ENCODE measurements at places on chromosomes 16 and 17.

- no peak for DNase-seq
Measured at GRCh38 chr16:78813661-78814311, 714.3 kb downstream of the WWOX start.

DNA sequence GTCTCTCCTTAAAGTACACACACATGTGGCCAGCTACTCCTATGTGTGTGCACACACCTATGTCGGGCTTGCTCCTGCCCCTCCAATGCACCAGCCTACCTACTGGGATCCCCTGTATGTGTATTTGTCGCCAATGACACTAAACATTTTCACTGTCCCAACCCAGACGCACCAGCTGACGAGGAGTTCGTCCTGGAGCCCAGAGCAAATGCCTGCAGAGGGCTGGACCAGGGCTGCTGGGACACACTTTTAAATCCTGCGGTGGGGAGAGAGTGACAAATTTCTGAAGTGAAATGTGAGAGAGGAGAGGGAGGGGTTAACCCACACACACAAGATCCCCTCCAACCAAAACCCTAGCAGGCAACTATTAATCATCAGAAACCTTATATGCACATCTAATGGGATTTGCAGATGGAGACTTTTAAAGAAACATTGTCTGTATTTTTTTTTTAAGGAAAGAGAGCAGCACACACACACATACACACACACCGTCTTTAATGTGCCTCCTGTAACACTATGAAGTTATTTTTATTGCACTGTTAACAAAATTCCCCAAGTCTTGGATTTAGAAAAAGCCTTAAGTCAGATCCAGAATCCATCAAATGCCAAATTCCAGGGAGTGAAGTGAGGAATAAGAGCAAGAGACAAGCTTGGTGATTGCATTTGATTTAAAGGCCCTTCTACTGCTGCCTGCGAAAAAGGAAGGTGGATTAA lies at the start of gene MEOX1:
Gene MEOX1 (minus strand): TSS at position 224 of the 714 bp plus-strand sequence. CDS start 388 bp downstream, outside the sequence.
- peak; percentile 21 for DNase-seq

DNA sequence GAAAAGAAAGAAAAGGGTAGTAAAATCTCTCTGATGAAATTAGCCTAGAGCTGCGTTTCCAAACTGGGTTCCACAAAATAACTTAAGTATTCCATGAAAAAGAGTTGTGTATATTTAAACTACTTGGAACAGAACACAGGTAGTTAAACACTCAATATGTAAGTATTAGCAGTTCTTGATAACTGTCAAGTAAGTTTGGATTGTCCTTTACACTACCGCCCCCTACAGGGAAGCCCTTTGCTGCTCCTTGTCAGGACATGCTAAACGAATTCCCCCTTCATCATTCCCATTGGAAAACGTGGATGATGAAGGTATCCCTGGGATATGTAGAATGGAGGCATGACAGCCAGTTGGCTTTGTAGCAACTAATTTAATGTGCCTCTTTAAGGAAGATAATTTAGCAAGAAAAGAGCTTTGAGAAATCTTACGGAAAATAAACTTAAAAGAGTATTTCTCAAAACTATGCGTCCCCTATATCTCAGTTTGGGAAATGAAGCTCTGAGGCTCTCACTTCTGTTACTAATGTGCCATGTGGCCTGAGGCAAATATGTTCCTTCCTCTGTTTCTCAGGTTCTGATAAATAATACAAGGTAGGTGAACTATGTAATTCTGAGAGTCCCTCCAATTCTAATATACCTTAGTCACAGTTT lies 18.8 kb downstream of the NCBP3 start:
- peak; percentile 31 for DNase-seq

DNA sequence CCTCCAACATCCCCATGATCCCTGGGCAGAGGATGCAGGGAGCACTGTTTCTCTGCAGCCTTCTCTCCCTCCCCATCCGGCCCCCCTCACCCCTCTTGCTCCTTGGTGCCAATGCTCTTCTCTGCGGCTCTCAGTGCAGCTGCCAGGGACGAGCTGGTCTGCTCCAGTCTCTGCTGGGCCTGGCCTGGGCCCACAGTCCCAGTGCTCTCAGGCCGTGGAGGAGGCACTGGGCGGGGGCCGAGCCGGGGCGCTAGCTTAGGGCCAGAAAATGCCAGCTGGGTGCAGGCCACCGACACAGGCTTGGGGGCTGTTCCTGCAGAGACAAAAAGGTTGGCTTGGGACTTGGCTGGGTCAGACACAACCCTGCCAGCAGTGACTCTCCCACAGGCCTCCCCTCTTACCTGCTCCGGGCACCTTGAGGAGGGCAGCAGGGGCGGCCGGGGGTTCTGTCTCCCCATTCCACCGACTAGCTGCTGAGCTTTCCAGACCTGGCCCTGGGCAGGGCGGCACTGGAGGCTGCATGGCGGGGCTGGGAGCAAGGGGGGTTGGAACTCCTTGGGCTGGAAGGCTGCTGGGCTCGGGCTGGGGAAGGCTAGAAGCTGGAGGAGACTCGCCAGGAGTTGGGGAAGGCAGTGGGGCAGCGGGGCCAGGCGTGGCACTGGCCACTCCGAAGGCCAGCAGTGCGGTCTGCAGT lies 13.8 kb downstream of the CASKIN2 start:
- DNase-seq = no peak

- no peak for DNase-seq
Measured at GRCh38 chr16:64282181-64282580, 839.7 kb downstream of the CDH11 start.

DNA sequence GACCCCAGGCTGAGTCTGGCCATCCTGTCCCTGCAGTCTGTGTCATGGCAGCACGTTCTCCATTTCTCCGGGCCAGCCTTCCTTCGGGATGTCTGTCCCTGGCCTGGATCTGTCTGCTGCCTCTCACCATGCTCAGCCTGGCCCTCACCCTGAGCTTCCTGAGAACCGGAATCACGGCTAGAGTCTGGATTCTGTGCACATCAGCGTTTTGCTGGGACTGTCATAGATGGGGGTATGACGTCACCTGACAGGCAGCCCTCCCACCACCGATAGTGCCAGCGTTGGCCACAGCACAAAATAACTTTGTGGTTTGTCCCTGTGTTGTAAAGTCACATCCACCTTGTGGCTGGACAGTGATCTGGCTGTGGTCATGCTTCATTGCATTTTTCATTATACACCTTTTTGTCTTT lies 59.2 kb downstream of the B9D1 start:
- no peak for DNase-seq

GRCh38 chr16:85970738-85971137 lies 71.8 kb downstream of the IRF8 start:
- no peak for DNase-seq

DNA sequence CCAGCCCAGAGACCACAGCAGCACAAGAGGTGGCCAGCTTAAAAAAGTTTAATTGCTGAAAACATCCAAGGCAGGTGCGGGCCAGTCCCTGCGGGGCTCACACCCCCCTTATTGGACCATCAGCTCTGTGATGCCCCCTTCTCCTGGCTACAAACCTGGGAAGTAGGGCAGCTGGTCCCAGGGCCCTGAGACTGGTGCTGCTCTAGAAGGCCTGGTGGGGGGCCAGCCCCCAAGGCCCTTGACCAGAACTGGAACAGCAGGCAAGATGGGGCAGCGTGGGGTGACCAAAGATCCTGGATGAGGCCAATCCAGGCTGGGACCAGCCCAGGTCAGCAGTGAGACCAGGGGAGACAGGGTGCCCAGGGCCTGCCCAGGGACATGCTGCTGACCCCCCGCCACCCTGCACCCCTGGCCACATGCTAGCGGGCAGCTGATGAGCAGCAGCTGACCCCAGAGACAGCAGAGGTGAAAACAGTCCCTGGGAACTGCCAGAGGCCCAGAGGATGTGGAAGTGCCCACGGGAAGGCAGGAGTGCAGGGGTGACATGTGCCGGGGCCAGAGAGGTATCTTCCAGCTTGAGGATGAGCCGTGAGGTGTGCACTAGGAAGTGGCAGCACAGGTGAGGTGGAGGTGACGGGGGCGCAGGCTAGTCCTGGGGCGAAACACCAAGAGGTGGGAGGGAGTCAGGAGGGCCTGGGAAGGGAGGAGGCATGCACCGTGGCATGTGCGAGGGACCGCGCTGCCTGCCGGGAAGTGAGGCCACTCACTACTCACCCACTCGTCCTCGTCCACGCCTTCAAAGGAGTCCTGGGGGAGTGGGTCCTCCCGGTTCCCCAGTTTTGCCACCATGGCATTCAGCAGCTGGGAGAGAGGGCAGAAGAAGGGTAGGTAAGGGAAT lies 3.6 kb upstream of the PAM16 start:
- DNase-seq = no peak

DNA sequence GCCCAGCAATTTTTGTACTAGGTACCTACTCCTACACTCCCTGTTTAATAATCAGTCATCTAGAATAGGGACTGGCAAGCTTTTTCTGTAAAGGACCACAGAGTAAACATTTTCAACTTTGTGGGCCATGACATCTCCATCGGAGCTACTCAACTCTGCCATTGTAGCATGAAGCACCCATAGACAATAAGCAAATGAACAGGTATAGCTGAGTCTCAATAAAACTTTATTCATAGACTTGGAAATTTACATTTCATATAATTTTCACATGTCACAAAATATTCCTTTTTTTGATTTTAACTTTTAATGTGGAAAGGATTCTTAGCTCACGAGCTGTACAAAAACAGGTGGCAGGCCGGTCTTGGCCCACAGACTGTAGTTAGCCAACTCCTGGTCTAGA lies 345.8 kb downstream of the SOX9 start:
- DNase-seq = no peak

GRCh38 chr17:13593021-13593751 lies 8.5 kb downstream of the HS3ST3A1 start:
- no peak for DNase-seq

GRCh38 chr17:1766382-1767135 lies 4.7 kb downstream of the SERPINF1 start:
- DNase-seq = no peak

- no peak for DNase-seq
Measured at GRCh38 chr16:30925632-30925987, 2.2 kb downstream of the FBXL19 start.
